Endothelial cell (in vitro differentiated cells): ENCODE measurements at places on chromosomes 4 and X.
A peak's percentile ranks its signal among the peaks of the same experiment; 100 is the strongest.

GRCh38 chr4:92864096-92864495 is 560.3 kb downstream of the GRID2 start:
- no peak for DNase-seq

DNA sequence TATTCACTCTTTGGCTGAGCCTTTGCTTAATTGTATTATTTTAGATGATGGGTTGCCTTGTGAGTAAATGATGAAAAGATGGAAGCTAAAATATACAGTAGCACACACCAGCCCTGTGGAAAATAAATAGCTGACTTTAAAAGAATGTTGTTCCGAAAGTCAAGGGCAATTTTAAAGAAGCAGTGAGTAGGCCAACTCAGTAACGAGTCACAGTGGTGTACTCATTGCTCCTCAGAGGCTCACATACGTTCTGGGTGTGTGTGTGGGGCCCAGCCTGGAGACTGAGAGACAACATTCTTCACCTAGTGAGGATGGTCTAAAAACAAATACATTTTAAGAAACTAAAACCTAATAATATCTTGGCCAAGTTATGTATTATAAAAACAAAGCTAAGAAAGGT is 640.3 kb downstream of the TRIML1 start:
- DNase-seq: no peak

DNA sequence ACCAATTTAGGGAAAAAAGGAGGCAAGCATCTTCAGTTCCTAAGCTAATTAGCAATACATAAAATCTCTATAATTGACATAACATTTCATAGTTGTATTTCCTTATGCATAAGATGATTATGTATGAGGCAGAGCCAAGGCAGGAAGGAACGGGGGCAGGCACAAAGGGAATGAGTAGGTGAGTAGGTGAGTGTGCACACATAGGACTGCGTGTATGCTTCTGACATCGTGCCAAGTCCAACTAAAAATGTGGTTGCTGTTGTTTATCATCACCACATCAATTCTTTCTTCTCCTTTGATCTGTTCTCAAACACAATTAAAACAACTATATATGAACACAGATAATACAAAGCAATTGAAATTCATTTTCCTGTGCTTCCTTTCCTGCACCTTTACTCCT is 131.2 kb downstream of the UNC5C start:
- no peak for DNase-seq

DNA sequence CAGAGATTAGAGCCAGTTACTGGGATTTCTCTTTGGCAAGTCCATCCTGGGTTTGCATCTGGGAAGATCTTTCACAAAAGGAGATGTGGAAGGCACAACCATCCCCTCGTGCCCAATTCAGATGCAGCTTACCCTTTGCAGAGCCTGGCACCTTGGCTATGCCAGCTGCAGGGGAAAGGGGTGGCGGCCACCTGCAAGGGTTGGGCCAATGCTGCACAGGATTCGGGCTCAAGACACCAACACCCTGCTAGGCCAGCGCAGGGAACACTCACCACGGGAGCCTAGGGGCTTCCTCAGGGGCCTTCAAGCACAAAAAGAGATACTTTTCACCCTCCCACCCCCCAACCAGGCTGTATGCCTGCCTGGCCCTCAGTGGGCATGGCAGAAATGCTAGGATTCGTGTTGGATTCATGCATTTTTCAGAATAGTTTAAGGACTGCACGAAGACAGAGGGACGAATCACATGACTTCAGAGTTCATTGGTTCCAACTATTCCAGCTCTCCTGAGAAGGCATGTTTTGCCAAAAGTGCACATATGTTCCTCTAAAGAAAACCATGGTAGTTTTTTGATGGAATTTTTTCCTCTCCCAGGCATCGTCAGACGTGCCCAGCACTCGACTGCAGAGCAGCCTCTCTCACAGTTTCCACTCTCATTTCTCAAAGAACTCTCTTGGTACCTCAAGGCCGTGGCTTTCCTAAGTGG is 94.4 kb downstream of the PHKA2 start:
- DNase-seq: no peak

DNA sequence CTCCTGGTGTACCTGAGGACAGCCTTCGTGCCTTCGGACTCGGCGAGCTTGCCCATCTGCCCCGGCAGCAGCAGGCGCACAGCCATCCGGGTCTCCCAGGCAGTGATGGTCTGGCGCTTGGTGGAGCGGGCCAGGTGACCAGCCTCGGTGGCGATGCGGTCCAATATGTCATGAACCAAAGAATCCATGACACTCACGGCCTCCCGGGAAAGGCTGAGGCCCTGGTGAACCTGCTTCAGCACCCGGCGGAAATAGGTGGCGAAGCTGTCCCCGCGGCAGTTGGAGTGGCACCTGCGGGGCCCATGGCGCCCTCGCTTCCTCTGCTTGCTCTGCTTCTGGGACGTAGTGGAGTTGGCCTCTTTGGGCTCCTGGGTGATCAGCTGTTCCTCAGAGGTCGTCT is 350 bp downstream of the H2BW1 start:
- no peak for DNase-seq

- no peak for DNase-seq
Observed at GRCh38 chrX:40406330-40406859, 174.4 kb upstream of the ATP6AP2 start.

GRCh38 chrX:100743009-100743607 is 11.2 kb upstream of the SYTL4 start:
- DNase-seq: no peak

DNA sequence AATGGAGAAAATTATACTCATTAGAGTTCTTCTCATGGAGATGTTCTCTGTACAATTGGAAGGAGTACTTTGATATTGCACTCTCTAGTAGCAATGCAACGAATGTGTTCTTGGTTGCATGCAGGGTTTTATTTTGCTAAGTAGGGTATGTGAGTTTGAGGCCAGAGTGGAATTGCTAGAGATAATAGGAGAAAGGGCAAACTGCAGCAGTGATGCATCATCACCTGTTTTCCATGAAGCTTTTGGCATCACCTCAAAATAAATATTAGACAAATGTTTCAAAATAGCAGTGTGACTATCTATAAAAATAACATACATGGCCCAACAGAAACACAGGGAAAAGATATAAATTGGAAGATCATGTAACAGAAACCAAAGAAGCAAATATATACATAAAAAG is 93.3 kb downstream of the TIGD2 start:
- DNase-seq: no peak

- DNase-seq: no peak
Observed at GRCh38 chrX:104168127-104168526, 1.9 kb downstream of the FAM199X start.

DNA sequence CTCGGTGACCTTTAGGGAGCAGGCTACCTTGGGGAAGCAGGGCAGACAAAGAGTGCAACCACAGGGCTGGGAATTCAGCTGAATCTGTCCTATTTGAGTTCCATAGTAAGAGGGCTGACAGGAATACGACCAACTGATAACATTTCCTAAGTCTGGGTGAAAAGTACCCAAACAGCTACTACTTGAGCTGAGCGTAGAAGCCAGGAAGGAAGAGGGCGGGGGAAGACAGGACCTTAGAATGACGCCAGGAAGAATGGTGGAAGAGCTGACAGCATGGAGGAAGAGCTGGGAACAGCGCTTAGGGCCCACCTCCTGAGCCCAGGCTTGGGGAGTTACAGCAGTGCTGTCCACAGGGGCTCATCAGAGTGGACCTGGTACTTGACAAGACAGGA is 14.4 kb downstream of the MECP2 start:
- peak; percentile 30 for DNase-seq

DNA sequence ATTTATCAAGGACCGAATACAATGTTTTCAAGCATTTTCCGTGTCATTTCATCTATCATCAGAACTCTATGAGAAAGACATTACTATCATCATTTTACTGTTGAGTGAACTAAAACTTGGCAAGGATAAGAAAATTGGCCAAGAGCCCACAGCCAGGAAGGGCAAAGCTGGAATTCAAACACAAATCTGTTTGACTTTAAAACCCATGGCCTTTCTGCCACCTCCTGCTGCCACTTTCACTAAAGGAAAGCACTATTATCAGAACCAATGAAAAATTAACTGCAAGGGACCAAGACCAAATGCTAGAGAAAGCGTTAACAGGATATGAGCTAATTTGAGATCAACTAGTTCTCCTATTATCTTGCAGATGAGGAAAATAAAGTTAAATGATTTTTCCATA is 2759.2 kb downstream of the ARAP2 start:
- no peak for DNase-seq

DNA sequence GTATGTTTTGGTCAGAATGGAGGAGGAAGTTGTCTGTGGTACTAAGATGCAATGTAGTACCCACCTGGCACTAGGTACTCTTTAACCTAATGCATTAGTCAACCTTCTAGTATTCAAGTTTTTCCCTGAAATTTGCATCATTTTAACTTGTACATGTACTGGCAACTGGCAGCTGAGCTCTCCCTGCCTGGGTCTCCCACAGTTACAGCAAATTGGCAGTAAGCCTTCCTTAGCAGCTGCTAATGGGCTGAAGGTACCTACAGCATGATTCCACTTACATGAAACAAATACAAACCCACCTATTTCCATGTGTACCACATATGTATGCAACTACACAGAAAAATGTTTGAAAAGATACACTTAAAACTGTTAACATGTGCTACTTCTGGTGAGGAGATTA is 8.1 kb upstream of the KLHL2 start:
- DNase-seq: no peak

GRCh38 chr4:169664615-169665014 is 44.2 kb downstream of the CLCN3 start:
- no peak for DNase-seq

DNA sequence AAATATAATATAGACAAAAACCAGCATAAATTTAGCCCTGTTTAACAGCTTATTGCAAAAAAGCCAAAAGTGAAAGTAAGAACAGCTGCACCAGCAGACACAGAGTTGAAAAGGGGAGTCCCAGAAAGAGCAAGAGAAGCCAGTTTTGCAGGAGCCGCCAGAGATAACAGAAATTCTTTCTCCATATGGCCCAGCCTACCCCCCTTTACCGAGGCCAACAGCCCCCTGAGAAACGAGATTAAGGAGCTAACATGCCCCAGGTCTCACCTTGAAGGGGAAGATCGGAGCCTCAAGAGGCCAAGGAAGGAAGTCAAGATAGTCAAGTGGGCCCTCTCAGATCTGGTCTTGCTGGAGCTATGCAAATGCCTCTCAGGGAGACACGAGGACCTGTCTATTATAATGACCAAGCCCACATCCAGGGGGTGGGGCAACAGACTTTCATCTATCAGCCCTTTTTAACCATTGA is 4.8 kb downstream of the ACOX3 start:
- no peak for DNase-seq

GRCh38 chr4:74254386-74254785 is 53.9 kb upstream of the EPGN start:
- DNase-seq: no peak

DNA sequence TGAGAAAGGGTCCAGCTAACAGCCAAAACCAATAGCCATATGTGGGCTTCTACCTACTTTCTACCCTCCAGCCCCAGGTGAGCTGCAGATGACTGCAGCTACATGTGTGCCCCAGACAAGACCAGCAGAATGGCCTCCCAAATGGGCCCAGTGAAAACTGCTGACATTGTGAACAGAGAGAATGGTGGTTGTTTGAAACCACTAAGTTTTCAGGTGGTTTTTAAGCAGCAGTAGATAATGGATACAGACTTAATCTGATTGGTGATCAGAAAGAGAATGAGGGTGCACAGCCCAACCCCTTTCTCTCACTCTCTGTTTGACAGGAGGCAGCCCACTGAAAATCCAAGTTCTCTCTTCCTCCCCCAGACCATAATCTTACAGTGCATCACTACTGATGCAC is 42.5 kb upstream of the BBS12 start:
- DNase-seq: no peak

- peak; percentile 37 for DNase-seq
Observed at GRCh38 chrX:107537815-107538214, 88.4 kb downstream of the FRMPD3 start.

DNA sequence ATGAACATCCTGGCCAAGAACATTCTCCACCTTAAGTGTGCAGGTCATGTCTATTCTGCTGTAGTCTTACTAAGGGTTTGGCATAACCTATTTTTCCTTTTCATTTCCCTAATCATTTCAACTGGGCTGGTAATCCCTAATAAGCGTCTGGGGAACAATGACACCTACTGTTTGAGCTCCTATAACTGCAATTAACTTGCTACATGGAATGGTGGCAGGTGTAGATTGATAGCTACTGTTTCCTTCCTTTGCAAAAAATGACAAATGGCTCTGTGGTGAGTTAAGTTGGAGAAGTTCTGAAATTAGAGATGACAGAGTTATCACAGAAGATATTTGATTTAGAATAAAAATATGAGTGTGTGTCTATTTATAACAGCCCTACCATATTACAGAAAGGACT is 104.5 kb upstream of the NAP1L5 start:
- DNase-seq: no peak

DNA sequence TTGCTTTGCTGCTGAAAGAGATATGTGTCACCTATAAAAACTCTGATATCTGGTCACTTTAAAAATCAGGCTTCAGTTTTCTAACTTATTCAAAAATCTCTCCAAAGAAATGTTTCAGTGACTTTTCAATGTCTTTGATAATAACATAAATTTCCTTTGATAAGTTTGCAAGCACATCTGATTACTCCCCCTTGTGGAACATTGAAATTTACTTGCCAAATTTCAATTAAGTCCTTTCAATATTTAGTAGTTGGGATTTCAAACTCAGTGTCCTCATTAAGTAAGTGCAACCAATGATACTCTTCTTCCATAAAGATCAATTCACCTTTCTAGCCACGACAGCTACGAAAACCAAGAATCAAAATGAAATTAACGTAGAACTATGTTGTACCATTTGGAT is 151.3 kb upstream of the FAM47C start:
- no peak for DNase-seq

GRCh38 chr4:93178279-93178678 is 650.3 kb upstream of the ATOH1 start:
- DNase-seq: no peak

DNA sequence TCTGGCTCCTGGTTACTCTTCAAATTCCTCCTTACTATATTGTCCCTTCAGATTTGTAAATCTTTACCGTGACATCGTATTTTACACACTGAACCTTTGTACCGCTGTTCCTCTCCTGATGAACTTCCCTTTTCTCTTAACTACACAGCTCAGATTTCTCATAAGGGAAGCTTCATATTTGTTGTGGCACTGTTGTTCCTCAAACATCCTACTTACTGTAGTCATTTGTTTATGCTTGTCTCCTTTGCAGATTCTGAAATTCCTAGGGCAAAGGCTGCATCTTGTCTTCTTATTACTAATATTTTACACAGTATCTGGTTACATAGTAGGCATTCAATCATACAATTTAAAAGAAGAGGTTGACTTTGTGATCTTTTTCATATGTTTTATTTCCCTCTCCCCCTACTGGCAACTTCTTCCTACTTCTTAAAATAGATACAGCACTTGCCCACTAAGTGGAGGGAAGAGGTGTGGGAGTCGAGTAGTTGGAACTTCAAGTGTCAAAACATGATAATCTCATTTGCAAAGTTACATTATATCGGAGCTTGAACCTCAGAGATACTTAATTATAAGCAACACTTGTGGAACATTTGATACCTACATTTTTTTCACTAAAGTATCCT is 50.0 kb downstream of the TET2 start:
- no peak for DNase-seq

DNA sequence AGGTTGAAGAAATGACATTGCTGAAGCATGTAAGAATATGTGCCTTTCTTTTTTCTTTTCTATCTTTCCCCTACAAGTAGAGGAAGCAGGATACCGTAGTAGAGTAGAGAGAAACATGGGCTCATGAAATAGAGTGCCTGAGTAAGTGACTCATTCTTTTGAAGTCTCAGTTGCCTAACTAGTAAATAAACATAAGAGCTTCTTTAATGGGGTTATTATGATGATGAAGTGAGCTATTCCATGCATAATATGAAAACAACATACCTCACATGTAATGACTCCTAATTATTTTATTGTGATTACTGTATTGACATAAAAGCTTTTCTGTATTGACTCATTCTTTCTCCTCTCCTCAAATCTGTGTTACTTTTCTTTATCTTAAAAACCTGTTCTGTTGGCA is 1538.2 kb downstream of the TECRL start:
- DNase-seq: no peak
